WTC11 (cell line): ENCODE measurements at places on chromosomes 5 and 9. TPM values are rescaled to one million over a fixed set of nuclear protein-coding genes. Genes with fewer than 3 reads are reported as not detected.
A peak's percentile ranks its signal among the peaks of the same experiment; 100 is the strongest.

- no peak for DNase-seq
These were observed 124.4 kb downstream of the RFX3 start for GRCh38 chr9:3401221-3401954.

DNA sequence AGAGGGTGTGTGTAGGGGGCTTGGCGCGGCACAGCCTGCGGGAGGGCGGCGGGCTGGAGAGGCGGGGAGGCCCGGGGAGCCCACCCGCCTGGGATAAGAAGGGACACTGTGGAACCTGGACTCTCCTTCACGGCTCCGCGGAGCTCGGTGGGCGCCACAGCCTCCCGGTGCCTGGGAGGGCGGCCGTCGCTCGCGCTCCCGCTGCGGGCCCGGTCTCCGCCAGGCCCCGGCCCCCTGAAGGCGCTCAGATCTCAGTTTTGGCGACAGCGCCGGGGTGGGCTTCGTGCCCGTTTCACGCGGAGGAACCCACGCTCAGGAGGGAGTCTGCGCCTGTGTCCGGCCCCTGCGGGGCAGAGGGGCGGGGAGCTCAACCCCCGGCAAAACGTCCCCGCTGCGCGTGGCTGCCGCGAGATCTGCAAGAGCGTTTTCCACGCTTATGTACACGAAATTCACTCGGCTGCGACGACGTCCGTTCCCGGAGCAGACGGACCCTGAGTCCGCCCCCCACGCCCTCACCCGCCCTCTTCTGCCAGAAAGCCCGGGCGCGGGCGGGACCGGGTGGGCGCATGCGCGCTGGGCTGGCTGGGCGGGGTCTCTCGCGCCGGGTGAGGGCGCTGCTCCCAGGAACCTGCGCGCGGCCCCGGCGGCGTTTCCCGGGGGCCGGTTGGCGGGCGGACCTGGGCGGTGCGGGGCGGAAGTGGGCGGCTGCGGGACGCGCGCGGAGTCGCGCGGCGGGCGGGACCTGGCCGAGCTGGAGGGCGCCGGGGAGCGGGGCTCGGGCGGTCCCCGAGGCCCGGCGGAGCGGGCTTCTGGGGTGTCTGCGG lies at the start of gene NELFB:
Gene NELFB (plus strand): TSS at position 704 of the 824 bp plus-strand sequence.
- peak; percentile 93 for DNase-seq

Gene DNLZ
- total RNA-seq, result 13.5 to 17.2 TPM (median 15.0 TPM) in 3 replicates

Gene LECT2
- not detected in 3 replicates for total RNA-seq
